ENCODE measurements at places on chromosomes 7 and 10.

GRCh38 chr10:114073395-114074186, 29.9 kb downstream of the ADRB1 start:
- no peak for DNase-seq

DNA sequence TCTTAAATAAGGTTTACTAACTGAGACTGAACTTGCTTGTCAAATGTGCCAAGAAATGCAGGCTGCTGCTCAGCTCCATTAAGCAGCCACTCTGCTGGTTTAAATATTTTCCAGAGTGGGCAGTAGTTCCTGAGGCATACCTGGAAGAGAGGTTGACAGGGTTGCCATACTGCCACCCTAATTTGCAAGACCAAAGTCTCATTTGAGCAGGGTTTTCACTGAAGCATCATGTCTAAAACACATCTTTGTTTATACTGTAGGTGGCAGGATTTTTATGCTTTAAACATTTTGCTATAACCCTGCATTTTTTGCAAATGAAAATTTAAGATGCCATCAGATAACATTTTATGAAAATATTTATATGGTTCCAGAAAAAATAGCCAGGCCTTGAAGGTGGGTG, 618.0 kb upstream of the LRRTM3 start:
- DNase-seq: no peak

- no peak for DNase-seq
Measured at GRCh38 chr7:74015670-74016069, 12.3 kb upstream of the ELN start.

- DNase-seq: no peak
Measured at GRCh38 chr10:80277567-80278250, 11.7 kb downstream of the MAT1A start.

DNA sequence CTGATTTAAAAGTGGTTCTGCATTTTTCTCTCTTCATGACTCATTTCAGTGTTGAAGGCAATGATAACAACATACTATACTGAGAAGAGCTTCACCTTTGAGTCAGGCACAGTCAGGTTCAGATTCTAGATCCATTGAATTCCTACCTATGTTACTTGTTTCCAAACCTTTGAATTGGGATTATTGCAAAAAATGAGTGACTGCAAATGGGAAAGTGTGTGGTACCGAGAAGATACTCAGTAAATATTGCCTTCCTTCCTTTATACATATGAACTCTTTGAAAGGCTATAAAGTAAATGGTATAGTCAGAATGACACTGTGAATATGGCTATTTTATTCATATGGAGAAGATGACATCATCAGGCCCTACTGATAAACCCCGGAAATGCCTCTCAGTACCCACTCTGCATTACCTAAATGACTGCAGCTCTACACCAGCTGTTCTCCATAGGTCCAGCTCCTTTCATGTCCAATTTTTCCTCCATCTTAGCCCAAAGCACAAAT, 66.7 kb upstream of the FGL2 start:
- no peak for DNase-seq

Measured in astrocyte (in vitro differentiated cells and primary cell).